ENCODE measurements at places on chromosomes 4 and X.

DNA sequence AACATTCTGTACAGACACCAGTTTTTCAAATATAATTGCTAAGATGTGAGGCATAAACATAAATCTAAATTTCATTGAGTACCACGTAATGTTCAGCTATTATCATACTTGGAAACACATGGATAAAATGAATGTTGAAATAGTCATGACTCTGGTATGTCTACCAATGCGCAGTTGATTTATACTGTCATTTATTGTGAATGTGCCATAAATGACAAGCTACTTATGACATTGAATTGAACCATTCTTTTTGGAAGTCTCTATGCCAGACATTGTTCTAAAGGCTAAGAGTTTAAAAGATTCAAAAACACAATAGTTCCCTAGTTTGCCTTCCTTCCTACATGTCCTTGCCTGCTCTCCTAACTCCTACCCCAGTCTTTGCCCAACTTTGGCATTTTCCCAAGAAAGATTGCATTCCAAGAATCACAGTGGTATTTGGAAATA is 96.6 kb upstream of the DMD start:
- no peak for DNase-seq

DNA sequence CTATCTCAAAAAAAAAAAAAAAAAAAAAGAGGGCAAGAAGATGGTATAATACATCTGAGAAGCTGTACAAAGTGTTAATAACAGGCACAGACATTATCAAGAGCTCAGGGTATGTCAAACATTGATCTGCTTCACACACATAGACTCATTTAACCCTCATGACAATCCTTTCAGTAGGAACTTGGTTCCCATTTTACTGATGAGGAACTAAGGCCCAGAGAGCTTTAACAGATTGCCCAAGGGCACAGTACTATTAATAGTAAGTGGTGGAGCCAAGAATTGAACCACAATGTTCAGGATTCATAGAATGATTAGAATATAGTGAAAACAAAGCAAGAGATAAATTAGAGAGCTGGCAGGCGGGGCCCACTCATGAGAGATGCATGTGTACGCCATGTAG is 154.4 kb downstream of the EFHC2 start:
- DNase-seq = no peak

DNA sequence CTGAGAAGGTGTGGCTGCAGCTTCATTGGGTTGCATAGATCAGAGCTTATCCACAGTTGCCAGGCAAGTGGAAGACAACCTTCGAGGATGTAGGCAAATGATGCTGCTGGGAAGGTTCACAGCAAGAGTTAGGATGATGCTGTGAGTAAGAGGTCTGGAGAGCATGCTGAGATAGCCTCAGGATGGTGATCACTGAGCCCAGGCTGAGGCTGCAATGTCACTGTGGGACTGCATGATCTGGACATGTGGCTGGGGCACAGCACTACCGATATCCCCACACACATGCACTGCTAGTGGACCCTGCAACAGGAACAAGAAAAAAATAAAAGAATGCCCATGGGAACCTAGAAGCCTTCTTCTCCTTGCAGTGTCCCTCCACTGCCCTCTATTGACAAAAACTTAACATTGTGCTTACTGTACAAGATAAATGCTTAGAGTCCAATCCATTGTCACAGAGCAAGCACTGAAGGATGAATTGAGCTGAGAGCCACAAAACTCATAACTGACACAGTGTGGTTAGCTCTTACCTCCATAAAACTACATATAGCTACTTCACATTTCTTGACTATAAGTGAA is 105.6 kb downstream of the CNKSR2 start:
- peak; percentile 8 for DNase-seq

- no peak for DNase-seq
Measured at GRCh38 chr4:158496030-158496741, 25.5 kb upstream of the RXFP1 start.

DNA sequence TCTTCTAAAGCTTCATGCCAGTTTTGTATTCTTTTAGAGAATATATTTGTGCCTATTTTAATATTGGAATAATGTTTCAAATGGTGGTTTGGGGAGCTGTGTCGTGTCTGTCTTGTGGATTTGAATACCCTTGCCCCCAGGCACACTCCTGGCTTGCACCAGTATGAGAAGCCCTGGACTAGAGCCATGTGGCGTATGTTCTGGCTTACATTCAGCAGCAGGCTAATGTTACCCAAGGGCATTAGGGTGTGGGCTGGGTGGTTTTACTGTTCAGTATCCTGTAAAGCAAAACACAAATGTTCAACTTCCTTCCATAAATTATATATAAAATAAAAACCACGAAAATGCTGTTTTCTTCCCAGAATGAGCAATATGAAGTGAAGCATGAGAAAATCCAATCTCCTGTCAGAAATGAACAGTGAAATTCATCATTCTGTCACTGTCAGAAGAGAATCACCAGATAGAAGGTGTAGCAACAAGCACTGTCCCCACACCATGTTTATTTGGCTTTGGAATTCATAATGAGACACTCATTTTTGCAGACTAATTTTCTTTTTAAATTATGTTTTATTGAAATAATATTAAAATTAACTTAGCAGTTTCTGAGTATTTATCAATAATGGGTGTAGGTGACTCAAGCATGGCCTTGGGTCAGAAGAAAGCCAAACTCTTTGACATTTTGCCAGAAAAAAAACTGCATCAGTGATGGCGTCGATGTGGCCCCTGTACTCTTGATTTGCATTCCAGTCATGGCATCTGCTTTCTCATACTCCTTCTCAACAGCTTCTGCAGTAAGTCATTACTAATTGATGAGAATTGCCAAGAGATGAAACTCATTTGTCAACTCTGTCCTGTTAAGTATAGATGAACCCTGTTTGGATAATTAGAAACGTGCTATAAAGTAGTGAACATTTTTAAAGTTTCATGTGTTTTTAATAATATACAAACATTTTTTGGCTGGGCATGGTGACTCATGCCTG is 43.8 kb downstream of the WWC2 start:
- no peak for DNase-seq

DNA sequence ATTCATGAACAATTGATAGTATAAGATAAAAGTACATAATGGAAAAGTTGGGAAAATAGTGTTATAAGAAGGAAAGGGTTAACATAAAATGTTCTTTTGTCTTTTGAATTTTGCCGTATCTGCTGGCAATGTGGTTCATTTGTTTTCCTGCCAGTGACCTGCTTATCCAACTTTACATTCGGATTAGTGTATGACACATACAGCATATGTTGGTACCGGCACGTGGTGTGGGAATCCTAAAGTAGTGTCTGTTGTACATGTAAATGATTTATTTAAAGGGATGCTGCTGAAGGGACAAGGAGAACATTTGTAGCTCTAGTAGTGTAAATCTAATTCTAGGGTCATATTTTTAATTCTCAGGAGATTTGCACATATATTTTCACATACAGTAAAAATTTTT is 11.5 kb downstream of the RAB9A start:
- no peak for DNase-seq

DNA sequence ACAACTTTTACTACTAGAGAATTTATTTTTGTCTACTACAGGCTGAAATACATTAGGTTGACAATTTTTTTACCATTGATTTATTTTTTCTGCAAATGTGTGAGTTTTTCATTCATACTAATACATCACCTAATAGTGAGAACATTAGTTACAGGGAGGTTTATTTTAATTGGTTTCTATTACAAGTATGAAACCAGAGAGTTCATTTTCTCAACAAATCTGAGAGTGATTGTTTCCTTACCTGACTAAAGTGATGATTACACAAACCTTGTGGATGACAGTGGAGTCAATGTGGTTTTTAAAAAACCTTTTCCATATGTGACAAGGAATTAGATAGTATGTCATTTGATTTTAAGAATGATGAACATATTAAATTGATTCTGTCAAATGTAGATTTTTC is 227.4 kb downstream of the PALLD start:
- no peak for DNase-seq

DNA sequence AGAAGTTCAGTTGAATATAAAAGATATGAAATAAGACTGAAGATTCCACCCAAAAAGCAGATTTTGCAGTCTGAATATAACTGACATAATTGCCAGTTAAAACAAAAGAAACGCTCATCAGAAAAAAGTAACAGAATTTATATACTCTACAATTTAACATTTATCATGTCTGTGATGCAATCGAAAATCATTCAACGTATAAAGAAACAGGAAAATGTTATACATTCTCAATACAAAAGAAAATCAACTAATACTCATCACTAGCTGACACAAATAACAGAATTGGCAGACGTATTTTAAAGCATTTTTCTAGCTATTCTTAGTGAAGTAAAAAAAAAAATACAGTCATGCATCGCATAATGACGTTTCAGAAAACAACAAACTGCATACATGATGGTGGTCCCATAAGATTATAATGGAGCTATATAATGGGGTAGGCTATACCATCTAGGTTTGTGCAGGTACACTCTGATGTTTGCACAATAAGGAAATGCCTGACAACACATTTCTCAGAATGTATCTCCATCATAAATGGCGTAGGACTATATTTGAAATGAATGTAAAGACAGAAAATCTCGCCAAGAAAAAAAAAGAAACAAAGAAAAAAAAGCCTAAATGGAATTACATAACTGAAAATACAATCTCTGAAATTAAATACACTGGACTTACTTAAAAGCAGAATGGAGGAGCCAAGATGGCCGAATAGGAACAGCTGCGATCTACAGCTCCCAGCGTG is 34.3 kb downstream of the OR13H1 start:
- no peak for DNase-seq

DNA sequence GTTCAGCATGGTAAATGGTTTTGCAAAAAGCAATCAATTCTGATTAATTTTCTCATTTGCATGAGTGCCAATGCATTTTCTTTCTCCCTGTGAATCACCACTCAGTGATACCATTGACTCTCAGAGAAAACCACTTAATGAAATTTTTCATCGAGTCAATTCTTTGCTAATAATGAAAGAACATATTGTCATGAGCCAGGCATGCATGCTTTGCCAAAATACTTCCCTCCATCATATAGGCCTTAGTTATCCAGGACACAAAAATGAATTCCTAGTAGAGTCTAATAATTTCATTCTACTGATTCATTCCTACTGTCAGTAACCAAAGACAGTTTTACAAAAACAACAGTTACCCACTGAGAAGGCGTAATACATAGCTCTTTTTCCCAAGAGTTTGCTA is 680.0 kb downstream of the TRIML1 start:
- no peak for DNase-seq

DNA sequence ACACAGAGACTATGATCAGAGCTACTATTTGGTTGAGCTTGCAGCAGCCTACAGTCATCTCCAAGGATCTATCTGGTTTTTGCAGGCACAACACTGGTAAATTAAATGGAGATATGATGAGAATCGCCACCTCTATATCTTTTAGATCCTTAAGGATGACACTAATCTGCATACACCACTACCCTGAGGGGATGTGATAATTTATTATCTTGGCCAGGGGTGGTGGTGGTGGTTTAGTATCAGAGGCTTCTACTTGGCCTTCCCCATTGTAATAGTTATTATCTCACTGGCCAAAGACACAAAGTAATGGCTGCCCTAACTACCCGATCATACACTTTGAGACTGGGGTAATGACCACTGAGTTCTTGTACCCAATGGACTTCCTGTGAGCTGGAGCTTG is 21.2 kb downstream of the CCDC160 start:
- no peak for DNase-seq

GRCh38 chr4:164212714-164213113 is 541.2 kb upstream of the SMIM31 start:
- no peak for DNase-seq

DNA sequence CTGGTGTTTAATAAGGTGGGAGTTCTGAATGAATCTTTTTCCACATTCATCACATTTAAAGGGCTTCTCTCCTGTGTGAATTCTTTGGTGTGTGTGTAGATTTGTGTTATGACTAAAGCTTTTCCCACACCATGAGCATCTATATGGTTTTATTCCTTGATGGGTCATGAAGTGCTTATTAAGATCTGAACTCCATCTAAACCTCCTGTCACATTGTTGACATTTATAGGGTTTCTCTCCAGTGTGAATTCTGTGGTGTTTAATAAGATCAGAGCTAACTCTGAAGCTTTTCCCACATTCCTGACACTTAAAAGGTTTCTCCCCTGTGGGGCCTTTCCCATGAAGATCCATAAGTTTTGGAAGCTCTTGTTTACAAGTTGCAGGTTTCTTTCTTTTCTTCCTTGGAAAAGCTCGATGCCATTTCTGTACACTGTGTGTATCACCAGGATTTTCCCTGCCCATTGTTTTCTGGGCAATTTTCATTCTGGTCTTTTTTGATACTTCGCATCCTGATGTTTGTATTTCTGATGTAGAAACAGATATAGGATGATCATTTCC is 21.9 kb upstream of the ETDC start:
- no peak for DNase-seq

DNA sequence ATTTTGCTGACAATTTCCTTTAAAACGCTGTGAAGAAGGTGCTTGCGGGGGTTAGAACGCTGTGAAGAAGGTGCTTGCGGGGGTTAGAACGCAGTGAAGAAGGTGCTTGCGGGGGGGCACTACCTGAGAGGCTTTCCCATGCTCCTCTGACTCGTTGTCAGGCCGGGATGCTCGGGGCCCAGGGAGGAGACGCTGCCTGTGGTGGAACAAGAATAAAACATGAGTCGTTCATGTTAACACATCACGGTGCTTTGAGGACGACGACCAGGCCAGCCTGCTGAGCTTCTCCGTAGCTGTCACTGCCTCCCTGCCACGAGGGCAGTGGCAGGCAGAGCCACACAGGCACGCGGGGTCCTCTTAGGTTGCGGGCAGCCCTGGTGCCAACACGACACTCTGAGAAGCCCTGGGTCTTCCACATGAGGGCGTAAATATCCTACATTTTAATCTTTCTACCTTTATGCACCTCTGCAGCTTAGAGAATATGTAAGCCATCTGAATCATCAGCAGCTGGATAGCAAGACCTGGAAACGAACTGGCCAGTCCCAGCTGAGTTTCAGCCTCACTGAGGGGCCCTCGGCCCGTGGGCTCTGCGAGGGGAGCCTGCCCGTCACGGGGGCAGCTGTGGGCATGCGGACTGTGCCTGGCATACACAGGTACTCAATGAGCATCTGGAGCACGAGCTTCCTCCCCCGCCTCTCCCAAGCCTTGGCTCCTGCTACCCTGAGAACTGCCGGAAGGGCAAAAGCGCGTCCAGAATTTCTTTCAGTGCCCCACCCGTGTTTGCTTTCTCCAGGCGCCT is 47.0 kb downstream of the FGFRL1 start:
- no peak for DNase-seq

GRCh38 chr4:74541667-74542066 is 96.7 kb downstream of the AREG start:
- no peak for DNase-seq

GRCh38 chr4:75723163-75724065 is 963 bp upstream of the USO1 start:
- no peak for DNase-seq

DNA sequence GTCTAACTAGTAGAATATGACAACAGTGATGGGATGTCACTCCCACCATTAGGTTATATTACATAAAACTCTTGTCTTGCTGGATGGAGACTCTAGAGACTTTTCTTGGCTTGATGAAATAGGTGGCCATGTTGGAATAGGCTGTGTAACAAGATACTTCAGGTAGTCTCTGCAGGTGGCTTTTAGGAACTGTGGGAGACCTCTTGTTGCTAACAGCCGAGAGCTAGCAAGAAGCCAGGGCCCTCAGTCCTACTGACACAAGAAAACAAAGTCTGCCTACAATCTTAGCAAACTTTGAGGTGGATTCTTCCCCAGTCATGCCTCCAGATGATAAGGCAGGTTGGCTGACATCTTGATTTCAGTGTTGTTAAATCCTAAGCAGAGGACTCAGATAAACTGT is 72.5 kb downstream of the GNL3L start:
- no peak for DNase-seq

Data from NCI-H2107 (cell line).